Activated T-helper 17 cell treated with anti-CD3 and anti-CD28 coated beads, Interleukin-2, amount 50 U/mL, for 72 hours (primary cell): ENCODE measurements at places on chromosomes 7 and 10. TPM values are rescaled to one million over a fixed set of nuclear protein-coding genes. Genes with fewer than 3 reads are reported as not detected.

ANKRD1 gene
- not detected for total RNA-seq

AGR2 gene
- total RNA-seq = not detected

DPP6 gene
- total RNA-seq = not detected

DGKI gene
- 2.0 TPM for total RNA-seq

PDE1C gene
- total RNA-seq = not detected

CLDN12 gene
- total RNA-seq = 5.6 TPM

ANKIB1 gene
- total RNA-seq = 39.9 TPM
